ENCODE measurements at places on chromosomes 6 and 20. TPM values are rescaled to one million over a fixed set of nuclear protein-coding genes. Genes with fewer than 3 reads are reported as not detected.

DNA sequence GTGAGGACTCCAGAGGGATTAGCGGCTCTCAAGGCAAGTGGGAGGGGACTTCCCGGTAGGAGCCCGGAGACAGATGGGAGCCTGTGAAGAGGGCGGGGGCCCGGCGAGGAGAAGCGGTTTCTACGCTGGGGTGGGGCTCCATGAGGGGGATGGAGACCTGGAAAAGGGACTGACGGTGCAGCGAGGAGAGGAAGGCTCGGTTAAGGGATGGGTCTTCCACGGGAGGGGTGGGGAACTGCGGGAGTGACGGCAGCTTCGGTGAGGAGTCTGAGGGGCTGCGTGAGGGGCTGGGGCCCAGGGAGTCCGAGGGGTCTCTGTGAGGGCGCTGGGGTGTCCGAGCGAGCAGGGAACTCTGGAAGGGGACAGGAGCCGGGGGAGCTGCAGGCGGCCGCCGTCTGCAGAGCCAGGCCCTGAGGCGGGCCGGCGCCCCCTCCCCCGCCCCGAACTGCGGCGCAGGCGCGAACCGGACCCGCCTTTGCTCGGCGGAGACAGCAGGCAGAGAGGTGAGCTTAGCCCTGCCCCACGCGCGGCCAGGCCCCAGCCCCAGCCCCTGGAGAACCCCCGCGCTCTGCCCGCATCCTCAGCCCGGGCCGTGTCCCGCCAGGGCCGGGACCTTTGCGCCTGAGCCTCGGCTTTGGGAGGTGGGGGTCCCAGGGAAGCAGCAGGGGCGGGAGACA is at the start of gene NRSN2:
Gene NRSN2 (plus strand): TSS at position 472 of the 677 bp plus-strand sequence. CDS start 2,533 bp downstream, outside the sequence.
- H3K4me3 ChIP-seq = peak within 1 kb of the TSS; percentile 71
- no peak for DNase-seq
- peaks cover 7% of the 10 kb centered on the region for H3K36me3 ChIP-seq
- H3K27ac ChIP-seq = peak within 1 kb of the TSS; percentile 56
- H3K27me3 ChIP-seq = no peaks in the 10 kb centered on the region
- H3K4me1 ChIP-seq = no peaks in the 10 kb centered on the region

- no peaks in the 10 kb centered on the region for H3K36me3 ChIP-seq
- DNase-seq = no peak
- H3K4me1 ChIP-seq = no peaks in the 10 kb centered on the region
Measured at GRCh38 chr6:10976571-10976970, 67.5 kb downstream of the ELOVL2 start.

DNA sequence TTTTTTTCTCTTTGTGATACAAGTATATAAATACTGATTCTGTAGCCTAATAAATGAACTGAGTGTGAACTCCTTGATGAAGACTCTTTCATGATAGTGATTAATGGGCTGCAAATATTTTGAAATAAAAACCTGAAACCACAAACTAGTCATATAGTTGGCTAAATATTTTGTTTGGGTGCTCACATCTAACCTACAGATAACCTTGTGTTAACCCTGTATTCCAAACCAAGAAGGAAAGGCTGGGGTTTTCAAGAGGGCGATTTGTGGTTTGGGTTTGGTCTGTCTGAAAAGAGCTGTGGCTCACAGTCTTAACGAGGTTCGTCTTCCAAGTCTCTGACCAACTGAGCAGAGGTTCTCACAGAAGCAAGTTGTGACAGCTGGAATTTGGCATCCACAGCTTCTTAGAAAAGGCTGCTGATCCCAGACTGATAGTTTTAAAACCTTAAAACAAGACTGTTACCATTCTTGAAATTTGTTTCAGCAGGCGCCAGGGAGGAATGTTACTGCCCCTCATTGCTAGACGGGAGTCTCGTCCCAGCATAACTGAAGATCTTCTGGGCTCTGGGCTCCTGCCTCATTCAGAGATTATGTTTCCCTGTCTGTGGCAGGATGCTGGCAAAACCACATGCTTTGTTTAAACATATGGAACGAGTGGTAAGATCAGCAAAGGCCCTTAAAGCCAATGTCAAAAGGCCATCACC is 736.4 kb upstream of the MARCKS start:
- no peaks in the 10 kb centered on the region for H3K36me3 ChIP-seq
- DNase-seq = no peak
- H3K27me3 ChIP-seq = no peaks in the 10 kb centered on the region
- no peaks in the 10 kb centered on the region for H3K4me1 ChIP-seq
- no peak overlapping the region for H3K4me3 ChIP-seq
- no peak overlapping the region for H3K27ac ChIP-seq

DNA sequence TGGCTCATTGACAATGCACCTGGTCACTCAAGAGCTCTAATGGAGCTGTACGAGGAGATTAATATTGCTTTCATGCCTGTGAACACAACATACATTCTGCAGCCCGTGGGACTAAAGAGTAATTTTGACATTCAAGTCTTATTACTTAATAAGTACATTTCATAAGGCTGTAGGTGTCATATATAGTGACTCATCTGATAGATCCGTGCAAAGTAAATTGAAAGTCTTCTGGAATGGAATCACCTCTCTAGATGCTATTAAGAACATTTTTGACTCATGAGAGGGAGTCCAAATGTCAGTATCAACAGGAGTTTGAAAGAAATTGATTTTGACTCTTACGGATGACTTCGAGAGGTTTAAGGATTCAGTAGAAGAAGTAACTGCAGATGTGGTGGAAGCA is 267.9 kb downstream of the CLVS2 start:
- H3K4me3 ChIP-seq = no peak overlapping the region
- no peak for DNase-seq
- no peaks in the 10 kb centered on the region for H3K27me3 ChIP-seq
- no peaks in the 10 kb centered on the region for H3K36me3 ChIP-seq
- no peak overlapping the region for H3K27ac ChIP-seq
- no peaks in the 10 kb centered on the region for H3K4me1 ChIP-seq

GRCh38 chr6:28137505-28137981 is 4.1 kb upstream of the ZKSCAN8 start:
- no peaks in the 10 kb centered on the region for H3K27me3 ChIP-seq
- peak overlapping the region; percentile 98 for H3K27ac ChIP-seq
- no peaks in the 10 kb centered on the region for H3K36me3 ChIP-seq
- no peak for DNase-seq
- H3K4me1 ChIP-seq = peaks cover 13% of the 10 kb centered on the region

- no peaks in the 10 kb centered on the region for H3K36me3 ChIP-seq
- no peak overlapping the region for H3K27ac ChIP-seq
- DNase-seq = no peak
- H3K4me1 ChIP-seq = no peaks in the 10 kb centered on the region
Measured at GRCh38 chr20:20297752-20298151, 70.2 kb upstream of the INSM1 start.

GRCh38 chr20:44618318-44618731 is 33.2 kb downstream of the ADA start:
- H3K27me3 ChIP-seq = no peaks in the 10 kb centered on the region
- peak; percentile 37 for DNase-seq
- H3K27ac ChIP-seq = peak overlapping the region; percentile 59
- H3K4me1 ChIP-seq = peaks cover 52% of the 10 kb centered on the region
- peaks cover 55% of the 10 kb centered on the region for H3K36me3 ChIP-seq

The CRYBG1 gene
- 11.3 TPM for polyA plus RNA-seq

The PAX1 gene
- polyA plus RNA-seq = not detected

The HIVEP1 gene
- 13.2 TPM for polyA plus RNA-seq
